HAP-1 (cell line): ENCODE measurements at places on chromosomes 7 and 10.

DNA sequence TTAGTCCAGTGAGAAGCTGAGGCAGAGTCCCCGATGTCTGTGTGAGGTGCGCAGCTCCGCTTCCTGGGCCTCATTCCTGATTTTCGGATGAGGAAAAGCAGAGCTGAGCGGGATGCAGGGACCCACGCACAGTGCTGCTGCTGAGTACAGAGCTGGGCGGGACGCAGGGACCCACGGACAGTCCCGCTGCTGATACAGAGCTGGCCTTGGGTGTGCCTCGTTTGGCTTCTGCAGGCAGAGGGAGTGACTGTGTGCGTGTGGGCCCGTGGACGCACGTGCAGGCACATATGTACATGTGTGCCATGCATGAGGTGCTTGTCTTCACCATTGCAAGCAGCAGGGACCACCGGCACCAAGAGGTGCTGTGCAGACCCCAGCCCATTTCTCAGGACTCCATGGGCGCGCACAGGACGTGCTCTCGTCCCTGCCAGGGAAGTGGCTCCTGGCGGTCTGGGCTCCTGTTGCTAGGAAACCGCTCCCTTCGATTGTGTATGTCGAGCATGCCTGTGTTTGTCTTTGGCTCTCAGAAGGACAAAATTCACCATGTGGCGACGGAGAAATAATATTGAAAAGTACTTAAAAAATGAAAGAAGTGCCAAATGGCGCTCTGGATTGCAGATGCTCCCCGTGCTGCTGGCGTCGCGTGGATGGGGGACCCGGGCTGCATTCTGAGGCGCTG is 303.8 kb upstream of the MKI67 start:
- no peak for DNase-seq

GRCh38 chr10:52453501-52453900 is 139.4 kb downstream of the DKK1 start:
- DNase-seq = no peak

- no peak for DNase-seq
Measured at GRCh38 chr7:2013381-2014311, 219.1 kb downstream of the MAD1L1 start.

GRCh38 chr10:79479283-79479909 is 32.9 kb upstream of the EIF5AL1 start:
- DNase-seq = no peak

DNA sequence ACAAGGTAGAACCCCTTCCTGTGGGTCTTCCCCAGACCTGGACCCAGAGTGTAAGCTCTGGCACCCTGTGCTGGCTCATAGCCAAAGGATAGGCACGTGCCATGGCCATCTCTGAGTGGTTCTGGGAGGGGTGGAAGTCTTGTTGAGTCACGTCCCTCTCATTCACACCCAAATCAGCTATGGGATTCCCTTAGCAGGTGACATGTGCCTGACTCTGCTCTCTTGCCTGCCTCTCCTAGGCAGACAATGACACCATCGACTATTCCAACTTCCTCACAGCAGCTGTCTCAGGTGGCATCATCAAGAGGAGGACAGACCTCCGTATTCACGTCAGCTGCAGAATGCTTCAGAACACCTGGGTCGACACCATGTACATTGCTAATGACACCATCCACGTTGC is 59.8 kb downstream of the C10orf120 start:
- no peak for DNase-seq

DNA sequence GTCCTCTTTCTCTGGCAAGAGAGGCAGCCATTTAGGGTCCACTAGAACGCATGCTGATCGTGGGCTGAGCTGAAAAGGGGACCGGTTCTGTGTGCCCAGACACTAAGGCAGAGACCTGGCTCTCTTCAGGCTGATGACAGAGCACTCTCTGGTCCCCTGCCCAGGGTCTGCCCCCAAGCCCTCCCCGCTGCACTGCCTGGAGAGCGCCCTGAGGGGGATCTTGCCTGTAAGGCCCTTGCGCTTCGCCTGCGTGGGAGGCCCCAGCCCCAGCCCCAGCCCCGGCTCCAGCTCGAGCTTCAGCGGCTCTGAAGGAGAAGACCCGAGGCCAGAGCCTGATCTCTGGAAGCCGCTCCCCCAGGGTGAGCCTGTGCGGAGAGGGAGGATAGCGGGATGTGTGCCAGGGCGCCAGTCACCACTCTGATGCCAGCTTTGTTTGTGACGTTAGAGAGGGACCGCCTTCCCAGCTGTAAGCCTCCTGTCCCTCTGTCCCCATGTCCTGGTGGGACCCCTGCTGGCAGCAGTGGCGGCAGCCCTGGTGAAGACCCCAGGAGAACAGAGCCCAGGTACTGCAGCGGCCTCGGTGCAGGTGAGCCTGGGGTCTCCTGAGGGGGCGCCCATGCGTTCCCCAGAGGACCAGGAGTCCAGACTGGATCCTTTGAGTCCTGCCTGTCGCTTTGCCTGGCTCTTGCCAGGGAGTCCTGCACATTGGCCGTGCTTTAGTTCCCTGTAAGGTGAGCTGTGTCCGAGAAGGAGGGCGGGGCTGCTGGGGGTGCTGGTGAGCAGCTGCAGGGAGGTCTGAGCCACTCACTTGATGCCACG is 43.2 kb downstream of the ZNF467 start:
- no peak for DNase-seq

DNA sequence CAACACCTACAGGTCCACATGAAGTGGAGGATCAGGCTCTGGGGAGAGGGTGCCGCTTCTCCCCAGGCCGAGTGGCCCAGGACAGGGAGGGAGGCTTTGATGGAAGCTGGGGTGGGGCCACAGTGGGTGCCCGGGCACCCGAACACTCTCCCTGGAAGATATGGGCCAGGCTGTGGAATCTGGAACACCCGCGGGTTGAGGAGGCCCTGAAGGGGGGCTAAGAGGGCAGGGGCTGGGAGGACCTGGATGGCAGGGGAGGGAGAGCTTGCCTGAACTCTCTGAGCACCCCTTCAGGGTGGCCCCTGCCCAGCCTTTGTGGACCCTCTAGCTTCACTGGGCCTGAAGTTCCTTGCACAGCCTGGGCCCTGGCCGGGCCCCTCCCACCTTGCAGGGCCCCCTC is 4.5 kb upstream of the NKX6-2 start:
- DNase-seq = no peak

DNA sequence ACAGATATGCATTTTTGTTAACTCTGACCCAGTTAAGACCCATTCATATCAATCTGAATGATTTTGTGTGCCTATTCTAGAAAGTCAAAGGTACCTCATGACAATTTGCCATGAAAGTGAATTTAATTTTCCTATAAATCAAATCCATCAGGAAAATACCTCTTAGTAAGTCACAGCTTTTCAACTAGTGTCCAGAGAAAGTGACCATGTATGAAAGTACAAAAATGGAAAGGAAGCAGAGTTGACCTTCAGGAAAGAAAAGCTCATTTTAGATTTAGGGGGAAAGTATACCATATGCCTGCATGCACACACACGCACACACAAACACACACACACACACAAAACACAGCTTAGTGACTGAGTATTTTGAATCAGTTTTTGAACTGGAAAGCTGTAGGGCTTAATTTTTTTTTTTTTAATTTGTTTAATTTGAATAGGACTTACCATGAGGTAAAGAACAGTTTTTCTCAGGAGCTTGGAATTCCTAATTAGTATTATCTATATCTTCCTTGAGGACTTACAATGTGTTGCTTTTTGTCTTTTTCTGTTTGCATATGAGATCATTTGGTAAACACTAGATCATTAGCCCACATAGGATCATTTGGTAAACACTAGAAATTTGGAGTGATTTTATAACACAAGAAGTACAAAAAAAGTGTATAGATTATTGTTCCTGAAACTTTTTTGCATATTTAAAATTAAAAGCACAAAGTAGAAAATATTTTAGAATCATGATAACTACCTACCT is 61.6 kb downstream of the ZNF277 start:
- DNase-seq = no peak

GRCh38 chr7:44999245-45000092 is 532 bp upstream of the CCM2 start:
- peak; percentile 96 for DNase-seq

DNA sequence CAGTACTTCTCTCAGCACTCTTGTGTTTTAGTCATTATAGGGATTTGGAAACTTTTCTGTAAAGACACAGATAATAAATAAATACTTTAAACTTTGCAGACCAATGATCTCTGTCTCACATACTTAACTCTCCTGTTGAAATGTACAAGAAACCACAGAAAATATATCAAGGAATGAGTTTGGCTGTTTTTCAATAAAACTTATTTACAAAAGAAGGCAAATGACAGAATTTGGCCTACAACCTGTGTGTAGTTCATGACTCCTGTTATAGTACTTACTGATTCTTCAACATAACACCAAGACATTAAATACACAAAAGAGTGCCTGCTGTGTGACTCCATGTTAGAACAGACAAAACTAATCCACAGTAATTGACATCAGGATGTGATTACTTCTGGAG is 510.0 kb upstream of the PHF14 start:
- no peak for DNase-seq

- DNase-seq = no peak
Measured at GRCh38 chr7:90320801-90321494, at the start of gene FAM237B. Gene FAM237B, minus strand, starts transcription at chr7:90321304. Its CDS starts 1,556 bp downstream, at chr7:90319748.

DNA sequence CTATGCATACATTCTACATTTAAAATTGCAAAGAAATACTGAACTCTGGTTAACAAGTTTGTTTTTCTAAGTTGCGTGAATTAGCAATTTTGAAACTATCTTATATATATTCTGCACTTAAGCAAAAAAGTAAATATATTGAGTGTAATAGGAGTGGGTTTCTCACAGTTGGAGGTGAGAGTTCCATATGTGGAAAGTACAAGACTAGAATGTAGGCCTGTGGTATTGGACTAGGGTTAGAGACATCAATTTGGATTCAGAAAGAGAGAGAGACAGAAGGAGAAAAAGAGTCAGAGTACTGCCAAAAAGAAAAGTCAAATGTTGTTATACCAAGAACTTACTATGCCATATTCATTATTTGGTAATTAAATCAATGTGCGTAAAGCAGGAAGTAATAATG is 47.3 kb upstream of the ITGB8 start:
- DNase-seq = no peak

DNA sequence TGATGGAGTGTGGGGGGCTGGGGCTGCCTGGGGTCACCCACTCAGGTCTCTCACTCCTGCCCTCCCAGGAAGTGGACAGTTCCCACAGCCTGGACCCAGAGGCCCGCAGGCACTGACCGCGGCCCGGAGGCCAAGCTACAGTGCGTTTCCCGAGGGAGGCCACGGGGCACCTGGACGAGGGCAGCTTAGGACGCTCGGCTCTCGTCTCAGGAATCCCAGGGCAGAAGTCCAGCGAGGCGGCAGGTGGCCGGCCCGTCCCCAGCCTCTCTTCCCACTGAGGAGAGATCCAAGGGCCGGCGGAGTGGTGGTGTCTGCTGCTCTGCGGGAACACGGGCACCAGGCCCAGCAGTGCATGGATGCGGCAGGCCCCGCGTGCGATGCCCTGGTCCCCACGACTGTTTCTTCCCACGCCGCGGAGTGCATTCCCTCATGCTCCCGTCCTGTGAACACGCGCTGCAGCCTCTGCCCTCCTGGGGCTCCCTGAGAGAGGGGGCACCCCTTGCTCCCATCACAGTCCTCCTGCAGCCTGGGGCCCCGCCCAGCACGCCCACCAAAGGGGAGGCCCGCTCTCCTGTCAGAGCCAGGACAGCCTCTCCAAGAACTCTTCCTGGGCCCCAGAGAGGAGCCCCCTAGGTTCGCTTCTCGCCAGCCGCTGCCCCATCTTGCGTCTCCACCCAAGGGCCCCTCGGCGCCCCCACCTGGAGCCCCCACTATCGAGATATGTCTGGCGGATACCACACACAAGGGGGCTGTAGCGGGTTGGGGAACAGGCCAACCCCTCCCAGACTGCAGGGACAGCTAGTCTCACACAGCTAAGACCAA is 24.3 kb upstream of the GPR146 start:
- DNase-seq = no peak

DNA sequence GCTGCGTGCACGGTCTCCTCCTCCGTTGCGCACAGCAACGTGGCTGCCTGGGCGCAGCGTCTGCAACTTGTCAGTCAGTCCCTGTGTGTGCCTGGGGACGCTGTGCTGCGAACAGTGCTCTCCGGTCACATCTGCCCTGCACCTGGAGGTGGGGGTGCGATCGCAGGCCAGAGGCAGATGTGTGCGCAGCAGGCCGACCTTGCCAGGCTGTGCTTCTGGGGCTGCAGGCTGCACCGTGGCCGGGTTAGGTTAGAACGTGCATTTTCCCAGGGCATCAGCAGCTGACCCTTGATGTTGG is 8.2 kb upstream of the GET4 start:
- DNase-seq = no peak
